Glutamatergic neuron (in vitro differentiated cells): ENCODE measurements at places on chromosomes 3 and 15. TPM values are rescaled to one million over a fixed set of nuclear protein-coding genes. Genes with fewer than 3 reads are reported as not detected.

Gene PDZRN3
- total RNA-seq: 21.9 TPM

Gene ARL13B
- total RNA-seq: 12.1 TPM

Gene COL7A1
- 62.0 TPM for total RNA-seq

Gene FAM81A
- total RNA-seq: not detected

Gene IL17RD
- total RNA-seq: 31.1 TPM

Gene IGF1R
- 145 TPM for total RNA-seq

Gene STX19
- total RNA-seq: not detected

Gene LRRC15
- not detected for total RNA-seq

Gene CD200R1
- not detected for total RNA-seq

Gene INSYN1
- total RNA-seq: 86.6 TPM

Gene CD200
- total RNA-seq: 67.9 TPM

Gene AADAC
- not detected for total RNA-seq

Gene CADPS
- 265 TPM for total RNA-seq

Gene STRIT1
- not detected for total RNA-seq

Gene LXN
- 1.2 TPM for total RNA-seq

Gene SNAP23
- 15.2 TPM for total RNA-seq

Gene CCDC9B
- 0.49 TPM for total RNA-seq

Gene C3orf52
- 1.4 TPM for total RNA-seq

Gene CAND2
- total RNA-seq: 8.8 TPM

Gene CLDN1
- total RNA-seq: not detected

Gene TRIM71
- total RNA-seq: 117 TPM

Gene EAF2
- total RNA-seq: 1.4 TPM

Gene TYRO3
- total RNA-seq: 5.1 TPM

Gene CNTN3
- total RNA-seq: 2.2 TPM

Gene EPM2AIP1
- total RNA-seq: 17.2 TPM

Gene PPARG
- total RNA-seq: 0.37 TPM

Gene CORO2B
- total RNA-seq: 16.3 TPM

Gene IQCB1
- 8.5 TPM for total RNA-seq

Gene SEMA3G
- 0.59 TPM for total RNA-seq

Gene RMDN3
- total RNA-seq: 37.1 TPM

Gene CPLX3
- total RNA-seq: 0.32 TPM

Gene SCG3
- 219 TPM for total RNA-seq

Gene C3orf22
- not detected for total RNA-seq

Gene P2RY13
- not detected for total RNA-seq

Gene CGNL1
- 5.4 TPM for total RNA-seq

Gene ARGFX
- not detected for total RNA-seq

Gene FGF12
- 33.1 TPM for total RNA-seq

Gene CTXN2
- total RNA-seq: 0.22 TPM

Gene TRAIP
- total RNA-seq: 11.3 TPM

Gene IL17RB
- total RNA-seq: 0.78 TPM

Gene GOLGA6L7
- total RNA-seq: not detected

Gene SLC22A14
- 0.93 TPM for total RNA-seq

Gene HHLA2
- total RNA-seq: not detected

Gene LRRC31
- total RNA-seq: not detected

Gene ZNF502
- 0.32 TPM for total RNA-seq

Gene RAD51
- total RNA-seq: 5.0 TPM
